ENCODE measurements at places on chromosomes 6 and 20.
A peak's percentile ranks its signal among the peaks of the same experiment; 100 is the strongest.

DNA sequence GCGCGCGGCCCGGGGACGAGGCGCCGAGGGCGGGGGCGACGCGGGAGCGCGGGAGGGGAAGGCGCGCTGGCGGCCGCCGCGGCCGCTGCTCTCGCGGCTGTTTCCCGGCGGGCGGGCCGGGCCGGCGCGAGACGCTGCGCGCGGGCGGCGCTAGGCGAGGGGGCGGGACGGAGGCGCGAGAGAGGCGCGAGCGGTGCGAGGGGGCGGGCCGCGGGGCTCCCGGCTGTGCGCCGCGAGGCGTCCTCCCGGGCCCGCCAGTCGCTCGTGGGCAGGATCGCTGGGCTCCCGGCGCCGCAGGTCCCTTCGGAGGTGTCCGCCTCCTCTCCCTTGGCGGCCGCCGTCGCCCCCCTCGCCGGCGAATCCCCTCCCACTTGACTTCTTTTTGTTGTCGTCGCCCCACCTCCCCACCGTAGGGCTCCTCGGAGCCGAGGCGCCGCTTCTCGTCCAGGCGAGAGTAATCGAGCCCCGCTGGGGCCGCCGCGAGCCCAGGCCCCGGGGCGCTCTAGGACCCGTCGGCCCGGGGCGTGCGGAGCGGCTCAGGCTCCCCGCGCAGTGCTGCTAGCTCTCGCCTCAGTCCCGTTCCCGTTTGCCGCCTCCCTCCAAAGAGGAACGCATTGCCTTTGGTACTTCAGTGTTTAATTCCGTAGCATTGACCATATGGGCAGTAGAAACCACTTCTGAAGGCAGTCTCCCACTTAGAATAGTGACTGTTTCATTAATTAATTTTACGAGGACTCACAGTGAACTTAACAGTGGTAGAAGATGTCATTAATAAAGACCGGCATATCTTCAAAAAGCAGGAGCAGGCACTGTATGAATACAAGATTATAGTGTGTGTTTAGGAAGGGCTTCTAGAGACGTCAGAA lies at the start of gene RANBP9:
Gene RANBP9, minus strand, starts transcription at position 103 of the 866 bp plus-strand sequence. CDS start 330 bp downstream, outside the sequence.
- DNase-seq, result peak; percentile 54

DNA sequence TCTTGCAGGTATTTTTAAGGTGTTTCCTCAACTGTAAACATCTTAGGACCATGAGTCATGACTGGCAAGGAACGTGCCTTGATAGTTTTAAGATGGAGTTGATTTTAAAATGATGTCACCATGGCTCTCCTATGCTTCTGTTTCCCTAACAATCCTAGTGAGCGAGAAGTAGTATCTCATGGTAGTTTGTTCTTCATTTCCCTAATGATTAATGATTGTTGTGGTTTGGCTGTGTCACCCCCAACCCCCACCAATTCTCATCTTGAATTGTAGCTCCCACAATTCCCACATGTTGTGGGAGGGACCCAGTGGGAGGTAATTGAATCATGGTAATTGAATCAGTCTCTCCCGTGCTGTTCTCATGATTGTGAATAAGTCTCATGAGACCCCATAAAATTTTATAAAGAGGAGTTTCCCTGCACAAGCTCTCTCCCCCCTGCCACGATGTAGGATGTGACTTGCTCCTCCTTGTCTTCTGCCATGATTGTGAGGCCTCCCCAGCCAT lies 16.8 kb upstream of the BNIP5 start:
- DNase-seq, result no peak

- DNase-seq, result no peak
Measured at GRCh38 chr20:56663660-56664059, 34.6 kb downstream of the TFAP2C start.

DNA sequence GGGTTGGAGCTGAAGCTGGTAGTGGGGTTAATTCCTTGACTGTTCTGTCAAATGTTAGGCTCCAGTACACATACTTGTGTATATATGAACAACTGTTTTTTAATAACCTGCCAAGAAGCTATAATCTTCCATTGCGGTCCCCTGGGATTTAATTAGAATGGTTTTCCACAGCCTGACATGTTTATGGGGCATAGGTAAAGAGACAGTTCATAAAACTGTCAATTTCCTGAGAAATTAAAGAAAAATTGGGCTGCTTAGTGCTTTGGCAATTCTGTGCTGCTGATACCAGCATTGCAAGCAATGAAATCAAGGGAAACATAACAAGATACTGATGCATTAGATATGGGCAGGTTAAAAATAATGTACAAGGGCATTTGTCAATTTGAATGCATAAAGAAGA lies 314.1 kb upstream of the SLC35B3 start:
- DNase-seq, result no peak

- DNase-seq, result no peak
Measured at GRCh38 chr6:151546941-151547659, 53.3 kb downstream of the CCDC170 start.

GRCh38 chr6:77136086-77136485 lies 327.2 kb downstream of the HTR1B start:
- DNase-seq, result no peak

GRCh38 chr20:58112017-58112781 lies 116.3 kb downstream of the ANKRD60 start:
- DNase-seq, result no peak

DNA sequence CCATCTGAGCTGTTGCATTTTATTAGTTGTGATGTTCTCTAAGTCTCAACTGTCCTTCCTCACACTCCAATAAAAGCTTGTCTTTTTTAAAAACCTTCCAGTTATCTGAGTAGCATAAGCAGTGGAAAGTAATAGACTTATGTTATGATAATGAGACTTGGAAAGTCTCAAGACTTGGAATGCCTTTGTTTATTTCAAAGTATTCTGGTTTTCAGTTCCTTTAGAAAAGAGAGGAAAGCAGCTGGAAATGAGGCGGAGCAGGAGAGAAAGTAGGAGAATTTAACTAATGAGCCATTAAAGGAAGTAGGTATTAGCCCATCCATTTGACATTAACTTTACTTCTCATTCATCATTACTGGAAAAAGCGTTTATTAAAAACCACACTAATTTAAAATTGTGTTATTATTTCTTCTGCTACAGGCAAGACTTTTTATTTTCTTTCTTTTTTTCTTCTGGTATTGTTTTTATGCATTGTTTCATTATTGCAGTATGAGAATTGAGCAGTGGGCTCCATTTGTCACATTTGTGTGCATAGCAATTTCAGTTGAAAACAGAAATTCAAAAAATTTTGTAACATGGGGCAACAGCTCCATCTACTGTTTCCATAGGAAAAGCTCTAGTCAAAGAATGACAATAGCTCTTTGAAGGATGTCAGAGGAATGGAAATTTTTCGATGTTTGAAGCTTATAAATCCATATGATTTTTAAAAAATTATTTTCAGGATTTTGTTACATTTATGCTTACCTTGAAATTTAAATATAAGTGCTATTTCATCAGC lies 194.8 kb downstream of the COL9A1 start:
- no peak for DNase-seq

DNA sequence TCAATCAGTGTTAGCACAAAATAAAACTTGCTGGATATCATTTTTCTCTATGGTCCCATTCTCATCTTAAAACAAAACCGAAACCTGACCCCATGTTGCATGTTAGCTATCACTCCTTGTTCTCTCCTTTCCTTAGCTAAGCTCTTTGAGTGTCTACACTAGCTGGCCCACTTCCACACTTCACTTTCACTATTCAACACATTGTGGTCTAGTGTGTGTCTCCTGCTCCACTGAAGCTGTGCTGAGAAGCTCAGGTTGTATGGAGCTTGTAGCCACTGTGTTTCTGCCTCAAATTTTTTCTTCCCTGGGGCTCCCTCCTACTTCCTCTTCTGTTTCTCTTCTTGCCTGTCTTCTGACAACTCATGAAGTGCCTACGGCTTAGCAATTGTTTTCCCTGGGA lies 223.0 kb downstream of the NKAIN2 start:
- no peak for DNase-seq

GRCh38 chr20:48414786-48415185 lies 413.0 kb downstream of the PREX1 start:
- no peak for DNase-seq

GRCh38 chr6:26027491-26028211 lies 59.6 kb upstream of the HFE start:
- no peak for DNase-seq

GRCh38 chr20:25469558-25469957 lies 62.1 kb downstream of the GINS1 start:
- no peak for DNase-seq

DNA sequence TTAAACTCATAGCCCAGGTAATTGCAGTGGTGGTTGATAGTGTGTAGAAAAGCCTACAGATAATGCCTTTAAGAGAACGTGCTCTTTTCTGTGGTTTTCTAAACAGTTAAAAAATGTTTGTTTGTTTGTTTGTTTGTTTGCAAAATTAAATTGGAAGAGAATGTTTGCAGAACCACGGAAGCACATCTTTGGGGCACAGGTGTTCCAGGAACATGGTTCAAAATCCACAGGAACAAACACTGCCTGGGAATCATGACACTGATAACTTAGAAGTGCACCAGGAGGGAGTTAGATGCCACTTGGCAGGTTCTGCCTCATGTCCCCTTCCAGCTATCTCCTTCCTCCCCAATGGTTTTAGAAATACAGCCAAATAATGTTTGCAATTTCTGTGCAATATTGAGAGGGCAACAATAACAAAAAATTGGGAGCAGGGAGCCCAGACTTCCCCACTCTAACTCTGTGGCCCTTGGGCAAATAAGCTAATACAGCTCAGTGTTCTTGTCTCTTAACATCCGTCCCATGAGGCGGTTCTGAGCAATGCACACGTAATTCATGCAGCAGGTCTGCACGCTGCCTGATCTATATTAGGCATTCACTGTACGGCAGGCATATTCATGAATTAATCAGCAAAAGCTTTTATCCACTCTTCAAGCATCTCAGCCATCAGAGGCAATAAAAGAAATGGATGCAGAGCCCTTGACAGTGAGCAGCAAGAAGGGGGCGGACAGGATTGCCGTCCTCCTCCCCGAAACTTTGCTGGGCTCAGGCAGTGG lies 274.3 kb upstream of the FOXQ1 start:
- no peak for DNase-seq

DNA sequence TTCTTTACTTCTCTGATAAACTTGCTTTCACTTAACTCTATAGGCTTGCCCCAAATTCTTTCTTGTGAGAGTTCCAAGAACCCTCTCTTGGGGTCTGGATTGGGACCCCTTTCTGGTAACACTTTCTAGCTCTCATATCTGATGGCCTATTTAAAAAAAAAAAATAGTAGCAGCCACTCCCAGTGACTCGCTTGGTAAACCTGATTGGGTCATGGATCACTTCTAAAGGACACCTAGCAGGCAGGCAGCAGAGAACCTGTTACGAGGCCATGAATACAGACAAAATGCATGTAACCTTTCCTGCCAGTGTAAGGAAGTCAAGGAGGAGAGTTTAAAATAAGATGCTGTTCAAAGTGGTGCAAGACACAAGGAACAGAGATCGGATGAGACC lies 9.1 kb upstream of the SERPINB6 start:
- no peak for DNase-seq

DNA sequence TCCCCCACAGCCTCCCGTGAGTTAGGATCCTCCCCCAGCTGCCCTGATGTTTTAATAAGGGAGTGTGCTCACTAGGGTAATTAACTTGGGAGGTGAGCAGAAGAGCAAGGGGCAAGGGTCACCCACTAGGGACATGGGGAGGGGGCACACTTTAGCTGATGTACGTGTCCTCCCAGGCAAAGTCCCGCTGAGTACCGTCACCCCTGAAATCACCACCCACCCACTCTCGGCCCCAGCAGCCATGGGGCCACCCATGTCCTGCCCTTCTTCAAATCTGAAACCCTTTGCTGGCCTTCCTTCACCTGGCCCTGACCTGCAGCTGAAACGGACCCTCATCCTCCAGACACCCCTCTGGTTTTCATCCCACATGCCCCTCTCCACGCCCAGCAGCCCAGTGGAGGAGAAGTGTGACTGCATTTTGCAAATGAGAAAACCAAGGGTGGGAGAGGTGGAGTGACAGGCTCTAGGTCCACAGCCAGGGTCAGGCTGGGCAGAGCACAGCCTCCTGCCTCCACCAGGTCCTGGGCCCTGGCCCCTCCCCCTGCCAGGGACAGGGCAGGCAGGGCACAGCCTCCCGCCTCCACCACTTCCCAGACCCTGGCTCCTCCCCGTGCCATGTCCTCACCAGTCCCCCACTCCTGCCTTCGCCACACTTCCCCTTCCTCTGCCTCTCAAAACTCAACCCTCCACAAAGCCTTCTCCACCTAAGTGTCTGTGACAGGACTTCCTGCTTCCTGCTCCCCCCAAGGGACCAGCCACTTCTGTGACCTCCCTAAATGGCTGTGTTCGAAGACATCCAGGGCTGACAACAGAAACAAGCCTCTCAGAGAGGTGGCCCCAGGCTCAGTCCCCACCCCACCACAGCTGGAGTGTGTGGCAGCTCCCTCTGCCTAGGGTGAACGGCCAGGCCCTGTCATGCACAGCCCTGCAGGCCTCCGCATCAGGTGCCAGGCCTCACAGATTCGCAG lies 15.1 kb downstream of the ACSS1 start:
- DNase-seq, result no peak

DNA sequence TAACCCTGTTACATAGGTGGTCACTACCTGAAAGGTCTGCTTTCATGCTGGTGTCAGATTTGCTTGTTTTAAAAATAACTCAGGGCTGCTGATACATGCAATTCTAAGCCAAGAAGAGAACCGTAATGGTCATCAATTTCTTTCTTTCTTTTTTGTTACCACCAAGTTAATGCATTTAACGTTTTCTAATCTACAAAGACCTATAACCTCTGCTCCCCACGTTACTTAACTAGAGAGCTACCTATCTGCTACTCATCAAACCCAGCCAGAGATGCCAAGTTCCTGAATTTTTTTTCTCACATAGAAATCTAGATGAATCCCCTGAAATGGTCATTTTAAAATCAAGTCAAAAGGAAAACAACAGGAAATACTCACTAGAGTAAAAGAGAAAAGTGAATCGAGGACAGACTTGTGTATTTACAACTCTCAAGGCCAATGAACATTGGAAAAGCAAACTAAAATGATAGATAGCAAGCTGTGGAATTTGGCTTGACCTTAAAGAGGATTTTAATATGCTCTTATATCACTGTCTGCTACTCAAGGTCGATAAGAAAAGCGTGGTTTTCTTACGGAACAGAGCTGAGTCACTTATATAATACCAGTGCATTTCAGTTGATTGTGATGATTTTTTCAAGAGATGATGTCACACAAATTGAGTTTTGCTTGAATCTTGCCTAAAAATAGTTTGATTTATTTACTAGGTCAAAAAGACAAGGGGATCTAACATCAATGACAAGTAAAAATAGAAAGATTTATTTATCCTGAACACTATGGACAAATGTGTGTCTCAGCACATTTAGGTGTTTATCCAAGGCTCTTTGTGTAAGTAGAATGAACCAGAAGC lies 67.9 kb downstream of the SGK1 start:
- no peak for DNase-seq

GRCh38 chr6:42532038-42532669 lies 31.7 kb upstream of the UBR2 start:
- DNase-seq, result no peak

DNA sequence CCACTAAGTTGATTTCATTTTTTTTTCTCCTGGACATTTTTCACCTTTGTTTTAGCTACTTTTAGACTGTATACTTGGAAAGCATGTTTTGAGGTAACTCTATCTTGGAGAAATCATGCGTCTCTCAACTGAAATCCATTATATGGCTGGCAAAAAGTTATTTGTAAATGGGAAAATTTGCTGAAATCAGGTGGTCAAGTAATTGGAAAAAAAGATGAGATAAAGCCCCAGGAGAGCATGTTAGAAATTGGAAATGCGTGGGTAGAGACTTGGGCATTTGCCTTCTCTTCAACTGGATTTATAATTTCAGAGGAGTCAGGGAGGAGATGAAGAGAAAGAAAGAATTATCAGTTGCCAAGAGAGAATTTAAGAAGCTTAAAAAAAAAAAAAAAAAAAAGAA lies 217.1 kb upstream of the MAP3K7 start:
- DNase-seq, result no peak

Measured in BJ (cell line).